ENCODE measurements at places on chromosomes 1 and 21.

DNA sequence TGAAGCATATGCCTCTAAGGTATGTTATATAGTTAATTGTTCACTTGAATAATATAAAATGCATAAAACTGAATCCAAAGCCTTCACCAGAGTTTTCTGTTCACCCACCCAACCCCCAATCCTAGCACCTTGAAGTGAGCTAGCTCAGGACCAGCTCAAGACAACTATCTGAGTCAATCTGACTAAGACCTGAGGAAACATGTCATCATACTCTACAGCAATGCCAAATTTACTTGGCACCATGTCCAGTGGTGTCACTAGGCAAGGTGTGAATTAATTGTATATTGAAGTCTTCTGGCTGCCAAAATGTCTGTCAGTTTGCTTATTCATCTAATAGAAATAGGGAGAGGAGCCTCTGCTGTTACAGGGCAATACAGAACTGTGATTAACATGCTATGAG, 3.8 kb downstream of the DNASE2B start:
- no peak for DNase-seq

GRCh38 chr21:16309250-16309971, 579.6 kb downstream of the USP25 start:
- no peak for DNase-seq

- DNase-seq: no peak
Observed at GRCh38 chr1:181423301-181423918, 59.9 kb upstream of the CACNA1E start.

DNA sequence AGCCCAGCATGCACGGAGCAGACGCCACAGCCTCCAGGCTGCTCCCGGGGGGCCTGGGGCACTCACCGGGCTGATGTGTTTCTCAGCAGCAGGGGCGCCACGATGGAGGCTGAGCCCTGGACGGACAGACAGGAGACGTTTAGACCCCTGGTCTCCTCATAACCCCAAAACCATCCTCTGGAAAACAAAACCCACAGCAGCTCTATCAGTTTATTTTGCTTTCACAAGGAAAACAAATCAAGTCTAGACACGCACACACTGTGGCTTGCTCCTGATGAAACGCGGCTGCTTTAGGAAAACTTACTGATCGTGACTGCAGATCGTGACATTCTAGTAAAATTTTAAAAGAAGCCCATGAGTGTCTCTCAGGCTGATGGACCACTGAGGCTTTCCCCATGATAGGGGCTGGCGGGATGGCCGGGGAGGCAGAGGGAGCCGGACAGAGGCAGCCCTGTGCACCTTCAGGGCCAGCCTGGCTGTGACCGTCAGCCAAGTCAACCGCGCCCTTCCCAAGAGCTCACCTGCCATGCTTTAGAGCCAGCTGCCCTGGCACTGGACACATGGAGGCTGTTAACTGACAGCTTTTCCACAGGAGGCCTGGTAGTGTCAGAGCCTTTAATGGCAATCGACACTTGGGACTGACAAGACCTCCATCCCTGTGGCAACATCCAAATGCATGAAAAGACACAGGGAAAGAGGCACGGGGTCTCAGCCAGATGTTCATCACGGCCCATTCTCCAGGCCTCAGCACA, 5.2 kb downstream of the POFUT2 start:
- DNase-seq: no peak

DNA sequence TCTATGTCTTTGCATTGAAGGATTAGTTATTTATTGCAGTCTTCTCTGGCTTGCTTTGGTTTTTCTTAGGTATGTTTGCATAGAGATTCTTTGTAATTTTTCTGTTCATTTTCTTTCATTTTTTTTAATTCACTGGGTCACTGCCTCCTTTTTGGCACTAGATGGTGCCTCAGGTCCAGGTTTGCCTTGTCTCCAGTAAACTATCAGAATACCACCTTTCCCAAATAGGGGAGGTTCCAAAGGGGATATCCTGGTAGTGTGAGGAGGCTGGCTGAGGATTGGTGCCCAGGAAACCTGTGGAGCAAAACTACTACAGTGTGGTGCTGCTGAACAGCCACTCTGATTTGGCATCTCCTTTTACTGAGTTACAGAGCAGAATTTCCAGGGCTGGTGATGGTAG, 257.1 kb downstream of the KCTD3 start:
- no peak for DNase-seq

DNA sequence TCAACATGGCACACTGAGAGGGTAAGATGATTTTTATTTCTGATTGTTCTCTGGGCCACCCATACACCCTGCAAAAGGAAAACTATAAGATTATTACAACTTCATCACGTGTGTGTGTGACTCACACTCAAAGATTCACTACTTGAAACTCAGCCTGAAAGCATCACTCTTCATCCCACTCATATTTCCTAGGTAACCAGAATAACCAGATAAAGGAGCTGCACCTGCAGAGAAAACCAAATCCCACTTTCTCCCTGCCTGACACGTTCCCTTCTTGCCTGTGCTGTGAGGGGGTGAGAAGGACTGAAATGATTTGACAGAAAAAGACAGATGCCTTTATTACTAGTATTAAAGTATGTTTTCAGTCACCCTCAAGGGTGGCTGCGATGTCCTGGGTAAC, 131.6 kb downstream of the TGFBR3 start:
- no peak for DNase-seq

Data from glomerular endothelial cell (primary cell).